HCEC 1CT (cell line): ENCODE measurements at places on chromosomes 2 and 18.
A peak's percentile ranks its signal among the peaks of the same experiment; 100 is the strongest.

DNA sequence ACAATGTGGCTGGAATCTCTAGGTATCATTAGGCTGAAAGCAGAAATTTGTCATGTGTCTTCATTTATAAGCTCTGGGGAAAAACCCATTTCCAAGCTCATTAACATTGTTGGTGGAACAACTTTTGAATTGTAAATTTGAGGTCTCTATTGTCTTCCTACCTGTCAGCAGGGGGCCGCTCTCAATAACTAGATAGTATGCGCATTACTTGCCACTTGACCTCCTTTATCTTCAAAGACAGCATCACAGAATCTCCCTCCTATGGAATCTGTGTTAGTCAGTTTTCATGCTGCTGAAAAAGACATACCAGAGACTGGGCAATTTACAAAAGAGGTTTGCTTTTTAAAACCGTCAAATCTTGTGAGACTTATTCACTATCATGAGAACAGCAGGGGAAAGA is 223.1 kb downstream of the CALCRL start:
- no peak for DNase-seq

DNA sequence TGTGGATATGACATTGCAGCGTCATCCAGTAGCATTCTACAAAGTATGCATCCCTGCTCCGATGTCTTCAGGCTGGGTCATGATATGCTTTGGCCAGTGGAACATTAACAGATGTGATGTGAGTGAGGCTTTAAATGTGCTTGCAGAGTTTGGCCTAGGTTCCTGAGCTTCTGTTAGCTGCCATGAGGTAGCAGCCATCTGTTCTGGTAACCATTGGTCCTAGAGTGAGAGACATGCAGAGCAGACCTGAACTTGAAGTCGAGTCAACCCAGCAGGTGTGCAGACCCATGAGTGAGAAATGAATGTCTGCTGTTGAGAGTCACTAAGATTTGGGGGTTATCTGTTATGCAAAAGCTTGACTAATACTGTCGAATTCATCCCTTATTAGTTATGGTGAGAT is 73.8 kb upstream of the NABP1 start:
- no peak for DNase-seq

DNA sequence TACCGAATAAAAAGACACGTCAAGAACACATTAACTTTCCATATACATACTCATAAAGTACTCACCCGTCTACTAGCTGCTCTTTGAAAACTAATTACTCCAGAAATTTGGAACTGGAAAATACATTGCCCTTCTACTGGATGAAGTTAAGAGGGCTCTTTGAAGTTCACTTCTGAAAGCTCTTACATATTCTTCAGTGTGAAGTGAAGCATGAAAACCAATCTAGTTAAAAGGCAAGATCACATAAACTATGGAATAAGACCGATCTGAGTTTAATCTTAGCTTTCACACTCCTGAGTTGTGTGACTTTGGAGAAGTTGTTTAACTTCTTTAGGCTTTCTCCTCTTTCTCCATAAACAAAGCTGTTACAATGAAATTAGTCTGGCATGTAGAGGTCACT is 38.5 kb downstream of the REV1 start:
- DNase-seq, result no peak

GRCh38 chr2:217058791-217059755 is 199.2 kb upstream of the TNP1 start:
- DNase-seq, result no peak

- DNase-seq, result peak; percentile 45
Measured at GRCh38 chr2:160377204-160377995, 116.2 kb downstream of the RBMS1 start.

GRCh38 chr2:202193881-202194353 is 44.5 kb downstream of the SUMO1 start:
- no peak for DNase-seq

DNA sequence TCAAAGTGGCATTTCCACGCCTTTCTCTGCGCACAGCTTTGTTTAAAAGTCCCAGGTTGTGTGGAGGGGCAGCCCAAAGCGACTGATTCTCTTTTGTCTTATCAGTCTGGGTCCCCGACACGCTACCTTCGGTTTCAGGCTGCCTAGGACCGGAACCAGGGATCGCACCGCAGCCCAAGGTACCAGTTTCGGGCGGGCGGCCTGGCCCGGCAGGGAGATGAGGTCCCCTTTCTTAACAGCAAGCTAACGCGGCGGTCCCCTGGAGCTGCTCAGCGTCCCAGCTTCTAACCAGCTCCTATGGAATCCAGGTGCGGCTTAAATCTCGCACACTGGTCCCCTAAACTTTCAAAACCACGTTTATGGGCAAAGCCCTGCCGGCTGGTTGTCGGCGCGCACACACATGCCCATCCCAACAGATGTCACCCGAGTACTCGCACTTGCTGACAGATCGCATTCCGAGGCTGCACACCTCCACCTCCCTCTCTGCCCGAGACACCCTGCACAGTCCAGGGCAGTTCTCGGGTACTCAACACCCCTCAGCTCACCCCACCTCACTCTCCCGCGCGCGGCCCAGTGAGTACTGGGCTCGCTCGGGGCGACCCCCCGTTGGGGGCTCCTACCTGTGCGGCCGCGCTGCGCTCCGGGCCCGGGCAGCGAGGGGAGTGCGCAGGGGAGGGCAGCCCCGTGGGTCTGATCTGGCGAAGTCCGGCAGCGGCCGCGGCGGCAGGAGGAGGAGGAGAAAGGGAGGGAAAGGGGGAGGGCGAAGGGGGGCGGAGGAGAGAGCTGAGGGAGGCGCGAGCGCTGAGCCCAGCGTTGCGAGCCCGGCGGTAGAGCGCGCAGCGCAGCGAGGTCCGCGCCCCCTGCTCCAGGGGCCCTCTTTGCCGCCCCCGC is at the start of gene EFEMP1:
Gene EFEMP1 (minus strand): TSS at position 692 of the 891 bp plus-strand sequence. CDS start 1,342 bp downstream, outside the sequence.
- DNase-seq, result peak; percentile 37

DNA sequence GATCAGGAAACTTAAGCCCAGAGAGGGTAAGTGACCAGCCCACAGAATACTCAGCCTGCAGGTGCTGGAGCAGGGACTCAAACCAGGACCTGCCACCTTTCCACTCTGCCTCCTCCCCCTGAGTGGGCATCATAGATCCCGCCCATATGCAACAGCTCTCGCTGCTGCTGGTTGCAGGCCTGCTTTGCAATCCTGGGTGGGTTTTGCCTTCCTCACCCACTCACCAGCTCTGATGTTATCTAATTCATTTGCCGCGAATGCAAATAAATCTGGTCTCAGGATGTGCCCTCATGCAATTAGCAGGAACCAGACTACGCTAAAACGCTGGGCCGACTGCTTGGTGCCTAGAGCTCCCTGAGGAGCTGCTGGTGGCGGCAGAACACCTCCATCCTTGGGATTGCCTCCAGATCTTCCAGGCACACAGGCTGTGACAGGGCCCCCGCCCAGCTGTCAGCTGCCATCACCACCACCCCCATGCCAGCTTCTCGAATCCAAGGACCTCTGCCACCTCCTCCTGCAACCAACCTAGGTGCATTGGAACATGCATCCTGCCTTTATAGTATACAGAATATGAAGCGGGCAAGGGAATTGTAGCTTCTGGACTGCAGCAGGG is 28.8 kb downstream of the CNGA3 start:
- DNase-seq, result no peak

GRCh38 chr2:169661265-169661664 is 32.9 kb downstream of the CFAP210 start:
- DNase-seq, result no peak

DNA sequence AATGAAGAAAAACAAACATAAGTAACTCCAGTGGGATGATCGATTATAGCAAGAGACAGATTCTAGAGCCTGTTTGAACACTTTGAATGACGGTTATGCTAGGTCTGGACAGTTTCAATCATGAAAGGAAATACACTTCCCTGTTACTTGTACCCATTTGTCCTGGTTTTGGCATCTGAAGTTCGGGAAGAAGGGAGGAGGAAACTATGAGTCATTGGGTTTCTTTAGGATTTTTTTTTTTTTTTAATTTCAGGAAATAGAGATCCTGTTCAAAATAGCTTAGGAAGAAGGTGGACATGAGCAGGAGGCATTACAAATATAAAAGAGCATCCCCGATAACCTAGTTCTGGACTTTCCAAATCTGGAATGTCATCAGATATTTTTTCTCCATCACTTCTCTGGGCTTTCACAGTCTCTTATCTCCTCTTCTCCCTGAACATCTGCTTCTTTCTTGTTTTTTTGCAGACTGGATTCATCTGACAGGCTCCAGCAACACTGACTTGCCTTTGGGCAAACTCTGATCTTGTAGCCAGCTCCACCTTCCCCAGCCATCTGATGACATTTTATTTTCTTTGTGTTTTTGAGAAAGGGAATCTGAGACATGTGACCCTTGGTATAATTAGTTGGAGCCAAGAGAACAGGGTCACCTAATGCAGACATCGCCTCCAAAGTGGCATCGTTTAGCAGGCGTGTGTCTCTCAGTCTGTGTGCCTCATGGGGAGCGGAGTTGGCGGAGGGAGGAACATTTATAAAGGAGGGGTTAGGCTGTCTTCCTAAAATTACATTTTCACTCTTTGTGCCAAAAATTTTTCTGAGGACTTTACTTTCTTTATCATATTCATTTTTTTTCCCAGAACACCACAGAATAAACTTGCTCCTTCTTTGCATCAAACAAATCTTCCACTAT is 195.3 kb upstream of the EPHA4 start:
- DNase-seq, result peak; percentile 34

DNA sequence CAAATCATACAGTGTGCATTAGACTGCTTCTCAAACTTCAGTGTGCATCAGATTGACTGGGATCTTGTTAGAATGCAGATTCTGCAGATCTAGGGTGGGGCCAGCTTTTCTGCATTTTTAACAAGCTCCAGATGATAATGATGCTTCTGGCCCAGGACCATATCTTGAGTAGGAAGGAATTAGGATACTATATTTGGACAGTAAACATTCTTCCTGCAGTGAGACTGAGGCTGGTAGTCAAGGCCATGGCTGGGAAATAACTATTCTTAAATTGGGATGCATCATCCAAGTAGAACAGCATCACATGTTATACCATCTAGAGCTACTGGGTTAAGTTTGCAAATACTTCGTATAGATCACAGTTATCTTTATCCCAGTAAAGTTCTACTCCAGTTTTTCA is 28.4 kb upstream of the ARMC9 start:
- DNase-seq, result no peak

DNA sequence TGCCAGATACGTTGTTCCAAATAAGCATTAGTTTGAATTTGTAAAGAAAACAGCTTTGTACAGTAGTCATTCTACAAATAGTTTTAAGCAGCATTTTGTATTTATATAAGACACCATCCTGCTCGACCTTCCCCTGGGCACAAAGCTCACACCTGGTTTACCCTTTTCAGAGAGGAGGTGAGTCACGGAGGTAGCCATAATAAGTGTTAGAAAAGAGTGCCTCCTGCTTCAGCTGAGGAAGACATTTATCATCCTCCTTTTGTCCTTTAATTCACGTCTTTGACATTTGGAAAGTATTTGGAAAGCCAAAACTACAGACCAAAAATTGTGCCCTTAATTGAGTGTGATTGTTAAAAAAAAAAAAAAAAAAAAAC is 6.8 kb downstream of the RAB12 start:
- no peak for DNase-seq

DNA sequence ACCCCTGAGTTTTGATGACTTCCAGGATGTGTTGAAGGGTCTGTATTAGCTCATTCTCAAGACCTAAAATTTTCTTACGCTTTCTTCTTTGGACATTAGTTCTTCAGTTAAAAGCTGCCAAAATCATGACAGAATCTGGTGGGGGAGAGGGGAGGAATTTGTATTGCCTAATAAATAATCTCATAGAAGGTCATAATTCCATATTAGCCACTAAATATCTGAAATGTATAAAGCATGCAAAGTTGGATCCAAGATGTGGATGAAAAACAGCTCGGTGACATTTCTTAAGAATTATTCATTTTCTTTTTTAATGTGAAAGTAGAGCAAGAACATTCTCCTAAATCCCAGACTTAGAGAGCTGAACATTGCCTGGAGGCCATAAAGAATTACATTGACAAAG is 120.1 kb downstream of the MMADHC start:
- no peak for DNase-seq

DNA sequence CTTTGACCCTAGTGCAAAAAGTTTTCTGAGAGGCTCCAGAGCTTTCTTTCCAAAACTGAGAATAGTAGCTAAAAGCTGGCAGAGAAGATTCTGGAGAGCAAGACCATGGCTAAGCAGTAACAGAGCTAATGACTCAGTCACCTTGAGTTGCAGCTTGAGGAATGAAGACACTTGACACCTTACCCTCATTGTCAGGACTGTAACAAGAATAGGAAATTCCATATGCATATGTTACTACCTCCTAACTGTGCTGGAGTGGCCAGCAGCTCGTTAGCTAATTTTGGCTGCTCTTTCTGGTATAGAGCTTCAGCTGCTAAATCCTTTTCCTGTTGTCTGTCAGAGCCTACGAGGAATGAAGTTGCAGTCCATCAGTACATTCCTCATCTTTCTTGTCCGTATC is 68.6 kb upstream of the LHCGR start:
- no peak for DNase-seq

GRCh38 chr2:27989149-27989548 is 98.6 kb downstream of the BABAM2 start:
- DNase-seq, result no peak

DNA sequence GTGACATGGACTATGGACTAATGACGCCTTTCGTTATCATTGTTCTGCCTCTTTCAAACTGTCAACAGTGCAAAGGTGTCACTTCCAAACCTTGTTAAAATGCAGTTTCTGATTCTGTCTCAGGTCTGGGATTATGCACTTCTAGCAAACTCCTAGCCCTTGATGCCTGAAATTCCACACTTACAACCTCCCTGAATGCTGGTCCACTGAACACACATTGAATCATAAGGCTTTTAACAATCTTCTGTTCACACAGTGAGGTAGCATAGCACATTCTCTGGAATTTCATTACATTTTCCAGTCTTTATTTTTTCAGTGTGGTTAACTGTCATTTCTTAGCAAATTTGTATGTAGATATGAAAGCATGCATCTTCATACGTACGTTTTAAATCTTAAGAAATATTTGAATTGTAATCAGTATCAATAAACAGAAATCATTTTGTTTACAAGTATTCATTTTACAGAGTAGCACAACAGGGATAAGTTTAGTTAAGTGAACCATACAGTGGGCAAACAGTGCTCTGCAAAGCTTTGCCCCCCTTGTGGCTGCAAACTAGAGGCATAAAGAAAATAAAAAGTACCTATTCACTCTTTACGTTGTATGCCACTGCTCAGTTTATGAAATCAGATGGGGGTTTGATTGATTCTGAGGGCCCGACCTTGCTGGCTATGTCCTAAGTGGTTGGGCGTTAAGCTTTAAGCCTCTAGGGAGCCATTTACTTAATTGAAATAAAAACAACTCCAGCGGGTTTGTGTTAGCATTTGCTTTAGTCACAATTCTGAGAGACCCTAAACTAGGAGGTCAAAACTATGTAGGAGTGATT is 250.8 kb downstream of the LRRTM1 start:
- DNase-seq, result no peak

DNA sequence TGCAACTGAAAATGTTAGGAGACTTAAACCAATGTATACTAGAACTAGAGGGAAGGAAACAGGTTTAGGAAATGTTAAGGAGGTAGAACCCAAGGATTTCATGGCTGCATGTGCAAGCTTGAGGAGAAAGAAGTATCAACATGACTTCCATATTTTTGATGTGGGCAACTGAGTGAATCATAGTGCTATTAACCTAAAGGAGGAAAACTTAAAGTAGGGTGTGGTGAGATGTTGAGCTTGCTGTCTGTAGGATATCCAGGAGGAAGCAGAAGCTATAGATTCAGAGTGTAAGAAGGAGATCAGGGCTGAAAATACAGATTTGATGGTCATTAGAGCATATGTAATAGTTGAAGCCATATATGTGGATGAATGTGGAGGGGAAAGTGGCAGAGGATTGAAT is 31.5 kb downstream of the NDC80 start:
- DNase-seq, result no peak

GRCh38 chr18:8726281-8726680 is 20.9 kb downstream of the MTCL1 start:
- no peak for DNase-seq
